ENCODE measurements at places on chromosomes 5 and 9. TPM values are rescaled to one million over a fixed set of nuclear protein-coding genes. Genes with fewer than 3 reads are reported as not detected.
A peak's percentile ranks its signal among the peaks of the same experiment; 100 is the strongest.

Gene SPATA31A7
- total RNA-seq: not detected

Gene ACTBL2
- total RNA-seq: not detected

Gene LCN9
- total RNA-seq: not detected

Gene ROPN1L
- not detected for total RNA-seq

Gene LHX3
- total RNA-seq: not detected

Gene IFNK
- not detected for total RNA-seq

Gene PARP8
- total RNA-seq: 4.7 TPM

Gene TOR2A
- 3.9 TPM for total RNA-seq

Gene OSTF1
- 11.0 TPM for total RNA-seq

Gene PCDHB6
- 0.34 TPM for total RNA-seq

Gene SLC25A48
- total RNA-seq: not detected

Gene IZUMO3
- not detected for total RNA-seq

DNA sequence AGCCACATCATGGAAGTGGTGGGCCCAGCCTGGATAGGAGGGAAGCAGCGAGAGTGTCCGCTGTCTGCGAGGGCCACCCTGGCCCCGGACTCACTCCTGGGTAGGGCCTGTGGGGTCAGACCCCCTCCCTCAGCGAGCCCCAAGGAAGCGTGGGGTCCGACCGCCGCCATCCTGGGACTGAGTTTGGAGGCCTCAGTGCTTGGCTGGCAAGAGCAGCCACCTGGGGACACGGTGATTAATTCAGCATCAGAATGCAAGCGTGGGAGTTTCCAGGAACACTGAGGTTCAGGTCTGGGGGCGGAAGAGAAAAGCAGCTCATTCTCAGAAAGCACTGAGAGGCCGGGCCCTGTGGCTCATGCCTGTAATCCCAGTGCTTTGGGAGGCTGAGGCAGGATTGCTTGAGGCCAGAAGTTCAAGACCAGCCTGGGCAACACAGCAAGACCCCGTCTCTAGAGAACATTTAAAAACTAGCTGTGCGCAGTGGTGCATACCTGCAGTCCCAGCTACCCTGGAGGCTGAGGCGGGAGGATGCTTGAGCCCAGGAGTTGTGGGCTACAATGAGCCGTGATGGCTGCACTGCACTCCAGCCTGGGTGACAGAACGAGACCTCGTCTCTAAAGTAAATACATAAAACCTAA, 18.3 kb upstream of the CAMSAP1 start:
- peaks cover 27% of the 10 kb centered on the region for H3K4me1 ChIP-seq
- H3K27me3 ChIP-seq: no peaks in the 10 kb centered on the region
- DNase-seq: no peak
- H3K27ac ChIP-seq: peak overlapping the region; percentile 90
- no peak overlapping the region for H3K4me3 ChIP-seq
- H3K36me3 ChIP-seq: no peaks in the 10 kb centered on the region

DNA sequence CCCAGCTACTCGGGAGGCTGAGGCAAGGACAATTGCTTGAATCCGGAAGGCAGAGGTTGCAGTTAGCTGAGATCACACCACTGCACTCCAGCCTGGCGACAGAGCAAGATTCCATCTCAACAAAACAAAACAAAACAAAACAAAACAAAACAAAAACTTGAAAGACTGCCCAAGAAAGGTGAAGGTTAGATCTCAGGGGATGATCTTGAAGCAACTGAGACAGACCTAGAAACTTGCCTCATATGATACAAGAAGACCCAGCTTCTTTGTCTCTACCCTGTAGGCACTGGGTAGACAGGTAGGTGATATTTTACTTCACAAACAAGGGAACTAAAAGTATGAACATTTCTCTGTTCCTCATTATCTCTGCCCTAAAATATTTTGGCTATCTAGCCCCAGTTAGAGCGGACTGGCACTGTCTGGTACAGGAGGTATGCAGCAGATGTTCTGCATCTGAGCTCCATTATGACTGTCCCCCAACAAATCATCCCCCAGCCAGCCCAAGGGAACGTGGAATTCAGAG, 26.3 kb upstream of the SHOC1 start:
- no peaks in the 10 kb centered on the region for H3K4me1 ChIP-seq
- no peaks in the 10 kb centered on the region for H3K36me3 ChIP-seq
- DNase-seq: no peak
- no peak overlapping the region for H3K4me3 ChIP-seq

GRCh38 chr5:99674101-99674500, 745.3 kb upstream of the CHD1 start:
- DNase-seq: no peak
- H3K36me3 ChIP-seq: no peaks in the 10 kb centered on the region
- no peaks in the 10 kb centered on the region for H3K4me1 ChIP-seq

GRCh38 chr9:127838375-127839078, 15.9 kb downstream of the ENG start:
- H3K27ac ChIP-seq: peak overlapping the region; percentile 72
- peaks cover 27% of the 10 kb centered on the region for H3K36me3 ChIP-seq
- peak; percentile 90 for DNase-seq
- peak overlapping the region; percentile 30 for H3K4me3 ChIP-seq

GRCh38 chr5:93249651-93250289, 331.2 kb downstream of the NR2F1-AS1 start:
- DNase-seq: no peak
- no peaks in the 10 kb centered on the region for H3K4me1 ChIP-seq
- H3K36me3 ChIP-seq: no peaks in the 10 kb centered on the region
- no peak overlapping the region for H3K4me3 ChIP-seq
- H3K27me3 ChIP-seq: no peaks in the 10 kb centered on the region
- H3K27ac ChIP-seq: no peak overlapping the region

DNA sequence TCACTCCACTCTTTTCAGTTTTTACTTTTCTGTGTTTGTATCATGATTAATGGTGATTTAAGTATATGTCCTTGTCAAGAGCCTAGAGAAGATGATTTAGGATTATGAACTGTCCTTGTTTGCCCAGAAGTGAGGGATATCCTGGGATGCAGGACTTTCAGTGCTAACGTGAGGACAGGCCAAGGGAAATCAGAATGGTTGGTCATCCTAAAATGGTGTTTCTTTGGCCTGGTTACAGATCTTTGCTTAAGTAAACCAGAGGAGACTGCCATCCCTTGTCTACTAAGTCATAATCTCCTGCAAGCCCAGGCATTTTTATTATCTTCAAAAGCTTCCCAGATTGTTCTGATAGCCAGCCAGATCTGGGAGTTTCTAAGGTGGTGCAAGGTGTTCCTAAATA, 22.3 kb upstream of the DPYSL3 start:
- no peak for DNase-seq
- no peak overlapping the region for H3K27ac ChIP-seq
- H3K36me3 ChIP-seq: no peaks in the 10 kb centered on the region
- no peaks in the 10 kb centered on the region for H3K4me1 ChIP-seq

DNA sequence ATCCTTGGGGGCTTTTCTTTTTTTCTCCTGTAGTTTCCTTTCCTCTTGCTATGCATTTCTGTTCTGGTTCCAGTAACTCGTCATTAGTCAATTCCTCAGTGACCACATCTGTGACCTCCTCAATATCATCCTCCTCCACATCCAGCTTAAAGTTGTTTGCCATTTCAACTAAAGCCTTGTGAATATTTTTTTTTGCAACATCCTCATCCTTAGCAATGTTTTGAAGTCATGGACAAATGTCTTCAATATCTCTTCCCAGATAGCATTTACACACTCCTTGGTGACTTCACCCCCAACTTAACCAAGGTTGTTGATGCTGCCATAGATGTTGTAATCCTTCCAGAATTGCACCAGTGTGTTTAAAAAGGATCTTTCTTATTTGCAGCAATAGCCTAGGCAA, 14.7 kb upstream of the ADRB2 start:
- no peak overlapping the region for H3K27ac ChIP-seq
- DNase-seq: no peak
- H3K4me1 ChIP-seq: peaks cover 14% of the 10 kb centered on the region
- H3K36me3 ChIP-seq: no peaks in the 10 kb centered on the region
- H3K4me3 ChIP-seq: no peak overlapping the region

DNA sequence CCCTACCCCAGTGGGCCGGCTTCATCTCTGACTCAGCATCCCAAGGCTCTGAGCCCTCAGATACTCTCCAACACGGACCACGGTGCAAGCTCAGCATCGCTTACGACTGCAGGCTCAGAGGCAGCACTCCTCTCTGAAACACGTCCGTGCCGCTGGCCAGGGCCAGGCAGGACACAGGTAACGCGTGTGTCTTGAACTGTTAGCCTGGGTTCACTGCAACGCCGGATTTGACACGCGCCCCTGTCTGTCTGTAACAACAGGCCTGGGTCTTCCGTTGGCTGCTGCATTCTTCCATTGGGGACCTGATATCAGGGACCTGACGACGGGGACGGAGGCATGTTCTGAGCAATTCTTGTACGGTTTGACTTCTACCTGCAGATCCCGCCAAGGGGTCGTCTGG, 6.4 kb downstream of the SLC6A3 start:
- no peak overlapping the region for H3K27ac ChIP-seq
- peaks cover 7% of the 10 kb centered on the region for H3K27me3 ChIP-seq
- H3K4me3 ChIP-seq: no peak overlapping the region
- DNase-seq: no peak
- H3K4me1 ChIP-seq: no peaks in the 10 kb centered on the region

DNA sequence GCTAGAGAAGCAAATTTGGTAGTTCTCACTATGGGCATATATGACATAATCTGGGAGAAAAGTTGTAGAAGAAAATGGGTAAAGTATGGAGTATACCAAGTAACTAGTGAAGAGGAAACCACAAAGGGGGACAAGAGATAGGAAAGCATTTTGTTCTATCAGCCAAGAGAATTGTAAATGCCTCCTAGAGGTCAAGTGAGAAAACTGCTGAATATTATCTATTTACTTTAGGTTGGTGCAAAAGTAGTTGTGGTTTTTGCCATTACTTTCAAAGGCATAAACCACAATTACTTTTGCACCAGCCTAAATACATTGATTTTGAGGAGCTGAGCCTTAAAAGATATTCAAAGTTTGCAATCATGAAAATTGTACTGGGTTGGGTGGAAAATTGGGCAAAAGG, 126.7 kb upstream of the GRHPR start:
- no peak overlapping the region for H3K27ac ChIP-seq
- no peak overlapping the region for H3K4me3 ChIP-seq
- no peaks in the 10 kb centered on the region for H3K27me3 ChIP-seq
- H3K36me3 ChIP-seq: no peaks in the 10 kb centered on the region

GRCh38 chr5:55737793-55738192, at the start of gene DDX4:
Gene DDX4 (plus strand): TSS chr5:55738061. CDS start chr5:55738964, 903 bp downstream.
- H3K36me3 ChIP-seq: no peaks in the 10 kb centered on the region
- H3K27me3 ChIP-seq: no peaks in the 10 kb centered on the region
- no peak within 1 kb of the TSS for H3K27ac ChIP-seq
- no peak for DNase-seq

GRCh38 chr9:7592321-7593316, 207.0 kb downstream of the DMAC1 start:
- H3K4me3 ChIP-seq: no peak overlapping the region
- H3K27me3 ChIP-seq: no peaks in the 10 kb centered on the region
- no peak for DNase-seq
- no peaks in the 10 kb centered on the region for H3K36me3 ChIP-seq

- H3K36me3 ChIP-seq: peaks cover 13% of the 10 kb centered on the region
- no peak for DNase-seq
- H3K4me3 ChIP-seq: peak overlapping the region; percentile 75
These were observed 533 bp downstream of the SREK1IP1 start for GRCh38 chr5:64767959-64768357.

DNA sequence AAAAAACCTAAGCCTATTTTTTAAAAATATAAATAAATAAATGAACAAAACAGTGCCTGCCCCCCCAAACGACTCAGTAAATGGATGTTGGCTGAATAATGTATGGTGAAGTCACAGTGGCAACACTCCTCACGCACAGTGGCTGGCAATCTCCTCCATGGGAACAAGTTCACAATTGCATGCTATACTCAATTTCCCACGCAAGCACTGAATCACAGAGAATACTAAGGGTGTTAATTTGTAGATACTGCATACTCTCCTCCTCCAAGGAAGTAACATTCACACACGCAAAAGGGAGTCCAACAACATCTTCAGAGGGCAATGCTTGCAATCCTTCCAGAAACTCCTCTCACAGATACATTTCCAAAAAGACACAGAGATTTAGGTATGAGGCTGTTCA, 47.5 kb downstream of the SERINC5 start:
- H3K36me3 ChIP-seq: no peaks in the 10 kb centered on the region
- H3K27ac ChIP-seq: no peak overlapping the region
- no peaks in the 10 kb centered on the region for H3K27me3 ChIP-seq

GRCh38 chr5:137832416-137832815, 35.2 kb upstream of the MYOT start:
- peak overlapping the region; percentile 94 for H3K27ac ChIP-seq
- no peaks in the 10 kb centered on the region for H3K36me3 ChIP-seq
- H3K27me3 ChIP-seq: no peaks in the 10 kb centered on the region

- H3K27ac ChIP-seq: no peak overlapping the region
- H3K4me1 ChIP-seq: no peaks in the 10 kb centered on the region
- peak overlapping the region; percentile 32 for H3K4me3 ChIP-seq
These were observed 1037.3 kb upstream of the ACO1 start for GRCh38 chr9:31347082-31347617.

DNA sequence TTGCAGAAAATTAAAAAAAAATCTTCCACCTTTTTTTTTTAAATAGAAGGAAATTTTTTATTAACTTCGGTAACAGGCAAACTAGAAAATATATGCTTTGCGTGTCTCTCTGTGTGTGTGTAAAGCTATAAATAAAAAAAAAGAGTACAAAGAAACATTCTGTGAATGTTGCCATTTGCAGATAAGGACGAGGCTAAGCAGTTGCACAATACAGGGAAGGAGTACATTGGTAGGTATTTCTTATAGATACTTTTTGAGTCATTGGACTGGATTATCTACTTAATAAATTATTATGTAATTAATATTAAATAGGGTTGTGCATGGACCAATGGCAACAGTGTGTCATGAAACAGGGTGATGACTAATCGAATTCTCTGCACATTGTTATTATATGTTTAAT, 102.4 kb downstream of the CAMK4 start:
- no peaks in the 10 kb centered on the region for H3K36me3 ChIP-seq
- H3K4me1 ChIP-seq: no peaks in the 10 kb centered on the region
- H3K27ac ChIP-seq: no peak overlapping the region
- no peak for DNase-seq

- H3K27me3 ChIP-seq: no peaks in the 10 kb centered on the region
- no peak for DNase-seq
- H3K4me1 ChIP-seq: peaks cover 19% of the 10 kb centered on the region
- H3K27ac ChIP-seq: peak overlapping the region; percentile 92
These were observed 237.1 kb downstream of the DMRTA1 start for GRCh38 chr9:22683700-22684075.

DNA sequence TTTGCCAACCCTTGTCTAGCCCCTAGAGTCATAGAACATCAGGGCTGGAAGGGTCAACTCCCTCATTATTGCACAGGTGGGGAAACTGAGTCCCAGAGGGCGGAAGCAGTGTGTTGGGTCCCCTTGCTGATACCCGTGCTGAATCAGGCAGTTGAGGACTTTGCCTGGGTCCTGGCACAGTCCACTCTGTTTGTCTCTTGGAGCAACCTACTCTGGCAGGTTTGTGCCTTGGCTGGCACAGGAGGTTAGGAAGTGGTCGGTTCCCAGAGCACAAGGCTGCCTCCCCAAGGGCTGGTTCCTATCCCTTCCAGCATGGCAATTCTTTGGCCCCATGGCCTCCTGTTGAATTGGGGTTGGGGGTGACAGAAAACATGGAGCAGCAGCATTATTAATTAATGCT, 94.5 kb upstream of the SHB start:
- H3K4me3 ChIP-seq: no peak overlapping the region
- no peak for DNase-seq
- no peaks in the 10 kb centered on the region for H3K27me3 ChIP-seq
- no peak overlapping the region for H3K27ac ChIP-seq
- H3K4me1 ChIP-seq: no peaks in the 10 kb centered on the region

- H3K4me3 ChIP-seq: no peak overlapping the region
- H3K4me1 ChIP-seq: no peaks in the 10 kb centered on the region
- H3K36me3 ChIP-seq: no peaks in the 10 kb centered on the region
These were observed 38.8 kb downstream of the STC2 start for GRCh38 chr5:173289372-173289771.
